IPS DF 19.7 (cell line): ENCODE measurements at places on chromosomes 11 and 22.
A peak's percentile ranks its signal among the peaks of the same experiment; 100 is the strongest.

GRCh38 chr11:68373815-68374501 is 61.6 kb downstream of the LRP5 start:
- DNase-seq, result no peak

- DNase-seq, result peak; percentile 23
These were observed 179.0 kb downstream of the GRM5 start for GRCh38 chr11:88886796-88887195.

DNA sequence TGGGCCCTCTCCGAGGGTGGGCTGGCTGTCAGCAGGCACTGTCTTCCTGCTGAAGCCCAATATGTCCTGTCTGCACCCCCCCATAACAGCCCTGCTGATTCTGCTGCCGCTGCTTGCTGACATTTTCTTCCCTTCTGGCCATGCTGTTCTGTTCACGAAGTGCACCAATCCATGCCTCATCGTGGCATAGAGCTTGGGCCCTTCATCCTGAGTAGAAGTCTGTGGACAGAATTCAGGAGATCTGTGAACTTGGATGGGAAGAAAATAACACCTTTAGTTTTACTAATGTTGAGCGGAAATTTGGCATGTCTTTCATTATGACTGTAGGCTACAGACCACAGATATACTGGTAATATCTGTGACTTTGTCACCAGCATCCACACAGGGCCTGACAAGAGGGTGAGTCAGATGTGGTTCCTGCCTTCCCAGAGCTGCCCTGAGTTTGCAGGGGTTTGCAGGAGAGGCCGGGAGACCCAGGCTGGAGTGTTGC is 14.1 kb upstream of the KIAA0930 start:
- no peak for DNase-seq

DNA sequence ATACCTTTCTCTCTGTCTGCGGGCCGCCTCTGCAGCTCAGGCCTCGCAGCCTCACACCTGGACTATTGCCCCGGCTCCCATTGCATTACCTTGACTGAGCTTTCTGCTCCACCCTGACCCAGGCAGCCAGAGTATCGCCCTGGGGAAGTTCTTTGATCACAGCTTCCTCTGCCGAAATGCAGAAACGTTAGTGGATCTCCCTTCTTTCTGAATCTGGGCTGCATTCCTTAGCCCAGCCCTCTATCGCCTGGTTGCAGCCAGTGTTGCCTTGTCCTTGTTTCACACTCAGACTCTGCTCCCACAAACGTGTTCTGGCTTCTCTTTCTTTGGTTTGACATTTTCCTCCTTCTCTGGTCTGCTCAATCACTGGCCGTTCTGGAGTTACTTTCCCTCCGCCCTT is 195.7 kb downstream of the ADAMTS15 start:
- peak; percentile 38 for DNase-seq

- DNase-seq, result no peak
These were observed 12.0 kb downstream of the PLCB3 start for GRCh38 chr11:64263021-64263946.
